Stimulated activated CD4-positive, alpha-beta T cell treated with anti-CD3 and anti-CD28 coated beads, Interleukin-12 subunit alpha, Interleukin-12 subunit beta, amount 100 ng/mL, for 24 hours (primary cell): ENCODE measurements at places on chromosomes 3 and 15.

- DNase-seq = no peak
Observed at GRCh38 chr3:182565916-182566796, 227.1 kb upstream of the ATP11B start.

DNA sequence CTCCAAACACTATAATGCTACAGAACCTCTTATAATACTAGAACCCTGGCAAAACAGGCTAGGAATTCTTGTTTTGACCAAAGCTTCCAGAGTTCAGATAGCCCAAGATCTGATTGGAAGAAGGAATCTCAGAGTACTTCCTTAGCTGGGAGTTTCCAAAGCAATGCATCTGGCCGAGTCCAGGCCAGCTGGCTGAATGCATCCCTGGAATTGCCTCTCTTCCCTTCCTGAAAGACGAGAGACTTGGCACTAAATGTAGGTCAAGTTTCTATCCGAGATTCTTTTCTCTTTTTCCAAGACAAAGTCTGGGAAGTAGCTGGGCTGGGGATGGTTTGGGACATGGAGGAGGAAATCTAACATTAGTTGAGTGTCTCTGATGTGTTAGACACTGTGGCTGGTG lies 68.7 kb upstream of the ADPGK start:
- DNase-seq = no peak

- DNase-seq = no peak
Observed at GRCh38 chr15:52290800-52291199, 4.8 kb downstream of the MYO5C start.

- DNase-seq = no peak
Observed at GRCh38 chr3:152474585-152474984, 205.9 kb downstream of the MBNL1 start.

DNA sequence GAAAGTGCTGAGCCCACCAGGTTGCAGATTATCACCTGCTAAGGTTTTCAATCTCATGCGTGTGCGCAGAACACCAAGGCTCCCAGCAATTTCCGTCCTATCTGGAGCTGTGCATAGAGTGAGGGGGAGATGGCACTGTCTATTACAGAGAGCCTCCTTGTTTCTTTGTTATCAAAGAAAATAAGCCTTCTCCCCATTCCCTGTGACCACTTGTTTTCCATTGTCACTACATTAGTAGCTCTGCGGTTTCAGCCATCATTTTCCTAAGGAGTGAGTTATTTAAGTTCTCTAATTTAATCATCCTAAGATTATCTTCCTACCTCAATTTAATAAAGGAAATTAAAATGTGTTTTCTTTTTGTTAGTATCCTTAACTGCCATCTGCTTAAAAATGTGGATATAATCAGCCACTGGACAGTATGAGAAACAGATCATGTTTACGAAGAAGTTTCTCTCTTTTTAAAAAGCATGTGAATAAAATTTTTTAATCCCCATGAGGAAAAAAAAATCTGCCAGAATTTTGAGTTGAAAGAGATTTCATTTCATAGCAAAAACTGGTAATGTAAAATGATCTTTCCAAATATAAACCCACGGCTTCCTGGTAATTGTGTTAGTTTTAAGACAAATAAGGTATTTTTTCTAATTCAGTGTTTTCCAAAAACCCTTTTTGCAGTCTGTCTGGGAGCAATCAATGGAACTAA lies 172.3 kb upstream of the UBE2E1 start:
- no peak for DNase-seq

- DNase-seq = no peak
Observed at GRCh38 chr3:49255112-49255511, 21.9 kb downstream of the C3orf62 start.
